DMS 273 treated with DMSO at 0.1 percent for 48 hours (cell line): ENCODE measurements at places on chromosomes 7 and 10.
A peak's percentile ranks its signal among the peaks of the same experiment; 100 is the strongest.

GRCh38 chr10:74928742-74929191 lies 102.4 kb downstream of the KAT6B start:
- no peak for DNase-seq

DNA sequence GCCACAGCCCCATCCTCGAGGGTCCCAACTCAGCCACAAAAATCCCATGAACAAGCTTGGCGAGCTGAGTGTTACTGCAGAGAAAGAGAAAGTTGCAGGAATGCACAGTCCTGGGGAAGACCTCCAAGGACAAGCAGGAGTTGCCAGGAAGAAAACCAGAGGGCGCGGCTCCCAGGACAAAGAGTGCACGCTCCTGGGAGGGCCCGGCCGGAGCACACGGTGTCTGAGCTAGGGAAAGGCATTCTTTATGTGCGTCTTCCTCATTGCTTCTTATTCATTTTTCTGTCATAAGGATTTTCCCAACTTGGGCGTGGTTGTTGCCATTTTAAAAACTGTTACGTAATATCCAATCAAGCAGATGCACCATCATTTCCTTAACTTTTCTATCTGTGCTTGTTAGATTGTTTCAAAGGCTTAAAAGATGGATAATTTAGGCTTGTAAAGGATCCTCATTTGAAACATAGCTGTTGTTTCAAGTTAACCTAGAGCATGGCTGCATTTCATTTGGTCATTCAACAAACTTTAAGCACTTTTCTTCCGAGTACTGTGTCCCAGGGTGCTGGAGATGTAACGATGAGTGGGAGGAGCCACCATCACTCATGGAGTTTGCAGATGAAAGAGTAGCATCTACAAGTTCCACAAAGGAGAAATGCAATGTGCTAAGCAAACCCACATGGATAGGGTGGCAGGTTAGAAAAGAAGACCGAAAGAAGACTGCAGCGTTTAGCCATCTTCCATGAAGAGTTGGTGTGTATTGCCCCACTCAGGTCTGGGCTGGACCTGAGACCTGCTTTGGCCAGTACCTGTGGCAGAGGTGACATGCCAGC lies 5.6 kb upstream of the CNPY1 start:
- DNase-seq, result no peak

GRCh38 chr7:40845943-40846342 lies 711.1 kb downstream of the SUGCT start:
- DNase-seq, result no peak

GRCh38 chr7:68994841-68995240 lies 603.4 kb upstream of the AUTS2 start:
- DNase-seq, result no peak

- no peak for DNase-seq
Observed at GRCh38 chr7:115217373-115217772, 295.5 kb downstream of the MDFIC start.

GRCh38 chr7:102262546-102262945 lies 24.1 kb upstream of the SH2B2 start:
- no peak for DNase-seq

GRCh38 chr7:411677-412312 lies 107.9 kb downstream of the PDGFA start:
- DNase-seq, result no peak

DNA sequence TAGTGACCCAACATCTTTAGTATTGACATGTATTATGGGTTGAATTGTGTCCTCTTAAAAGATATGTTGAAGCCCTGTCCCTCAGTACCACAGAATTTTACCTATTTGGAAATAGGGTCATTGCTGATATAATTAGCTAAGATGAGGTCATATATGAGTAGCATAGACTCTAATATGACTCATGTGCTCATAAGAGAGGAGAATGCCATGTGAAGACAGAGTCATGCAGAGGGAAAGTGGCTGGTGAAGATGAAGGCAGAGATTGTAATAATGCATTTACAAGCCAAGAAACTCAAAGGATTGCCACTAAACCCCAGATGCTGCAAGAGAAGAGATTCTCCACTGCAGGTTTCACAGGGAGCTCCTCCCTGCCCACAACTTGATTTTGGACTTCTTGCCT lies 496.4 kb downstream of the KIF20B start:
- DNase-seq, result no peak

DNA sequence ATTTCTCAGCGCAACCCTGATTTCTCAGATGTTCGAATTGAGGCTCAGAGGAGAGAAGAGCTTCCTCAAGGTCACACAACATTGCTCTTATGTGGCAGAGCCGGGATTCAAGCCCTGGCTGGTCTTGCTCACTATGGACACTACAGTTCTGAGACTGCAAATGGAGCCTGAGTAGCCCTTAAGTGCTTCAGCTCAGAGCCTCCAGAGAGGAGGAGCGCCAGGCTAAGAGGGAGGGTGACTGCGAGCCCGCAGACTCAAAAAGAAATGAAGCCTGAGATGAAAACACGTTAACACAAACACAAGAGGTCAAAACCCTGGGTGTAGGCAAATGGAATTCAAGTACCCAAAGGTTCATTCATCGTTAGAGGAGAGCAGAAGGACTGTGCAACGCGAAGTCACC lies 13.9 kb downstream of the ARHGAP22 start:
- DNase-seq, result no peak

DNA sequence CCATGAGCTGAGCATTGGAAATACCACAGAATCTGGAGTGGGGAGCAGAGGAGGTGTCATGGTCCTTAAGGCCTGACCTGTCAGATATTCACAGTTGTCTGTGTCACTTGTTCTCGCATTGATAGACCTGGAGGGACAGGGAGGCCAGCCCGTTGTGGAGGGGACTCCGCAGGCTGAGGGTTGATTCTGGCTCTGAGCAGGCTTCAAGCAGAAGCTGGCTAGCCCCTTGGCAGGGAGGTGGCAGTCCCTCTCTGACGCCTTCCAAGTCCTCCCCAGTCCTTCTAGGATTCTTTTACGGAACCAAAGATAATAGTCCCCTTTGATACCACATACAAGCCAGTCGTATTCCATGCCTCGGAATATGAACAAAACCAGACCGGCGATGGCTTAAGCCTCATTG lies 65.4 kb downstream of the GRK5 start:
- DNase-seq, result no peak

GRCh38 chr10:97721871-97722780 lies 8.6 kb downstream of the MARVELD1 start:
- no peak for DNase-seq

DNA sequence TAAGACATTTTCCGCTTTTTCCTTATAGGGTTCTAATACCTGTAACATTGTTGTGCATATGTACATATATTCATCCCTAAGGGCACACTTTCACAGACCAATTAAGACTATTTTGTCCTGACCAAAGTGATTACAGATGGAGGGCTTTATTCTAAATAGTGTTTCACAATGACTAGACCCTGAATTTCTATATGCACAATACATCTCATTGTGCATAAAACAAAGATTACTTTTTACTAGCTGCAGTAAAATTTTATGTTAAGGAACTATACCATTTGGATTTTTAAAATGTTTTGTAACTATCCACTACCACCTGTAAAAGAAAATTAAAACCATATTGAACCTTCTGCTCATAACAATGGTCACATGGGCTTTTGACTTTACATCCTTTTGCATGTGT lies 87.8 kb downstream of the CTTNBP2 start:
- no peak for DNase-seq

DNA sequence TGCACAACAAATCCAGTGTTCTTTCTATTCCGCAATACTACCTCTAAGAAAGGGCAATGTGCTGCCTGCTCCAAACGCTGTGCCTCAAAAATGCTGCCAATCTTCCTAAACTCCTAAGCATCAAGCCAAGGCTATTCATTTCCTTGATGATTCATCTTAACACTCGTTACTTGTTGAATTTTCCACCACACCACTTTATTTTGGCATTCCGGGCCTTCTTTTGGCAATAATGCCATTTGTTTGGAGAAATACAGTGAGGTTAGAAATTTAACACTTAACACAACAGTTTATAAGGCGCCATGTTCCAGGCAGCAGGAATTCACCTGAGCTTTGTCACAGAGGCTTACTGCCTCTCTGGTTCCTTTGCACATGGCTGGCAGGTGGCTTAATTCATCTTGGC lies 82.6 kb upstream of the ABCB5 start:
- no peak for DNase-seq

- no peak for DNase-seq
Observed at GRCh38 chr10:27258838-27259812, 18.5 kb upstream of the ACBD5 start.

- no peak for DNase-seq
Observed at GRCh38 chr10:69634759-69635425, 4.8 kb downstream of the FAM241B start.

- peak; percentile 12 for DNase-seq
Observed at GRCh38 chr10:12041766-12042408, 722 bp downstream of the UPF2 start.

GRCh38 chr10:132582771-132583170 lies 45.2 kb downstream of the INPP5A start:
- DNase-seq, result no peak

DNA sequence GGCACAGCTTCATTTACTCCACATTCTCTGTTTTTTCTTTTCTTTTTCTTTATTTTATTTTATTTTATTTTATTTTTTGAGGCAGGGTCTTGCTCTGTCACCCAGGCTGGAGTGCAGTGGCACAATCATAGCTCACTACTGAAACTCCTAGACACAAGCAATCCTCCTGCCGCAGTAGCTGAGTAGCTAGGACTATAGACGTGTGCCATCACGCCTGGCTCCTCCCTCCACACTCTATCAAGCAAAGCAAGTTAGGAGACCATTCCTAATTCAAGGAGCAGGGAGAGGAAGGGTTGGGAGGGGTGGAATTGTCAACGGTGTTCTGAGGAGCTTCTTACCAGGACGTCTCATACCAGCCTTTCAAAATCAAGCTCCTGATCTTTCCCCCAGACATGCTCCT lies 52.4 kb downstream of the OAT start:
- no peak for DNase-seq

DNA sequence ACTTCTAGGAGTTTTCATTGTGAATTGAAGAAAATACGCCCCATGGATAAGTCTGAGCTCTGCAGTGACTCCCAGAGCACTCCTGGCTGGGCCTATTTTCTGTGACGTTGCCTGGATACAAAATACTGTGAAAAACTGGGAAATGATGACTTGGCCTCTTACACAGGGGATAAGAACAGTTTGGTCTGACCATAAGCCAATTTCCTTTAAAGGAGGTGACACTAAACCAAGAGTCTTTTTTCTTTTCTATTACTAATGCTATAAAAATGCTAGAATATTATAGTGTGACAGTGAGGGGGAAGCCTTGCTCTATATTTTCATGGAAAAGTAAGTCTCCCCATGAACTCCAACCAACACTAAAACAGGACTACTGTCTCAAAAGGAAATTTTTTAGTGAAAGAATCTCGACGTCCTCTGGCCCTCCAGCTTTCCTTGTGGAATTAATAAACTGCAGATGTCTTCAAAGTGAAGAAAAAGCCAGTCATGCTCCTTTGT lies 45.5 kb downstream of the MYOF start:
- DNase-seq, result no peak

GRCh38 chr10:49599546-49599945 lies 10.6 kb upstream of the SLC18A3 start:
- DNase-seq, result no peak

GRCh38 chr7:82152858-82153257 lies 290.7 kb downstream of the CACNA2D1 start:
- no peak for DNase-seq
